HCEC 1CT (cell line): ENCODE measurements at places on chromosomes 4 and X.
A peak's percentile ranks its signal among the peaks of the same experiment; 100 is the strongest.

DNA sequence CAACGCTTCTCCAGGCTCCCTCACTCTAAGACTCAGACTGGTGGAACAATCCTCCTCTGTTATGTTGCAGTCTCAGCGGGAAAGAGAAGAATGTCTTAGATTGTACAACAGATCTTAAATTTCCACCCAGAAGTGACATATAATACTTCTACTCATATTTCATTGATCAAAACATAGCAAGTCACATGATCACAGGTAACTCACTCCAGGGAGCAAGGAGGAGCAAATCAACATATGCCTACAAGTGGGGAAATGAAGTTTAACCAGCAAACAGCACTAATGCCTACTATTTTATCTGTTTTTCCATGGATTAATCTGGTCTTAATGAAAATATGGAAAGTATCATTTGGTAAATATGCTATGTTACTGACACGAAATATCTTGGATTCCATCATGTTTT lies 819.8 kb downstream of the CCSER1 start:
- DNase-seq = no peak

DNA sequence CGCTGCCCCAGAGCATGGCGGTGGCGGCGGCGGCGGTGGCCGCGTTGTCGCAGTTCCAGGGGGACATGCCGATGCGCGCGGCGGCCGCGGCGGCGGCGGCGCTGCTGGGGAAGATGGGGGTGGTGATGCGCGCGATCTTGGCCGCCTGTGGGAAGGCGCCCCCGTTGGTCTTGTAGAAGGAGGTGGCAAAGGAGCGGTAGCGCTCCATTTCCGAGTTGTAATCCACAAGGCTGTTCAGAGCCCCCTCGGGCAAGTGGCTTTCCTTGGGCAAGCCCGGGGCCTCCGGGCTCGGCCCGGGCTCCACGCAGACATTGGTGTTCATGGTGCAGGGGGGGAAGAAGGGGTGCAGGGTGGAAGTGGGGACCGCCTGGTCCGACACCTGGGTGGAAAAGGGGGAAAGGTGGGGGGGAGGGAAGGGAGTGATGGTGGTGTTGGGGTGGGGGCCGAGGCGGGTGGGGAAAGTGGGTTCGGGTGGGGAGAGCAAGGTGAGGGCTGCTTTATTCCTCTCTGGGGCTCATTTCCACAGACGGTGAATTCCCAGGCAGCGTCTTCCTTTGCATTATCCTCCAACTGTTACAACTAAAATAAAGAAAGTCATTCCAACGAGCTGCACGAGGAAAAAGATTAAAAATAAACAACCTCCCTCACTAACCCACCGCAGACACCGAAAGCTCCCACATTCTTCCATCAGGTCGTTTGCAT lies 3.1 kb downstream of the CXXC4 start:
- no peak for DNase-seq

DNA sequence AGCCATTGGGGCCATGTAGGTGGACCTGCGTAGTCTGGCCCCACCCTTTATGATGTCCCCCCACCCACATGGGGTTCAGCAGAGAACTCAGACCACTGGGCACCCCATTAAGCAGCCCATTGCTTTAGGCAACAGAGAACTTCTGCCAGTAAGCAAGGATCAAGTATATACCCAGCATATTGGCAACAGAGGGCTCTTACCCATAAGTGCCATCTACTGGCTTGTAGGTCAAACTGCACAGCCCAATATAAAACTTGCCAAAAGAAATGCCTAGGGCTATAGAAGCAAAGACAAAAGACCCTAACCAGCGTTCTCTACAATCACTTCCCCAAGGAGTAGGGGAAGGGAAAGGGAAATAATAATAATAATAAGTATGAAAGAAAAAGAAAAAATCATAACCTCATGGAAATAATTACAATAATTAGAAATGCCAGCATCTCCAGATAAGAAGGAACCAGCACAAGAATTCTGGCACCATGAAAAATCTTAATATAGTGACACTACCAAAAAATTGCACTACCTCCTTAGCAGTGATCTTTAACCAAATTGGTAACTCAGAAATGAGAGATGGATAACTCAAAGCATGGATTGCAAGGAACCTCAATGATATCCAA lies 1090.7 kb downstream of the FAT4 start:
- DNase-seq = no peak

GRCh38 chrX:70030301-70030767 lies 19.4 kb downstream of the AWAT2 start:
- DNase-seq = peak; percentile 52

- no peak for DNase-seq
These were observed 10.4 kb upstream of the FAM13A start for GRCh38 chr4:89067417-89067816.

GRCh38 chr4:3715061-3715854 lies 50.9 kb upstream of the ADRA2C start:
- no peak for DNase-seq

- DNase-seq = no peak
These were observed 88.5 kb upstream of the LCORL start for GRCh38 chr4:18110099-18110498.

DNA sequence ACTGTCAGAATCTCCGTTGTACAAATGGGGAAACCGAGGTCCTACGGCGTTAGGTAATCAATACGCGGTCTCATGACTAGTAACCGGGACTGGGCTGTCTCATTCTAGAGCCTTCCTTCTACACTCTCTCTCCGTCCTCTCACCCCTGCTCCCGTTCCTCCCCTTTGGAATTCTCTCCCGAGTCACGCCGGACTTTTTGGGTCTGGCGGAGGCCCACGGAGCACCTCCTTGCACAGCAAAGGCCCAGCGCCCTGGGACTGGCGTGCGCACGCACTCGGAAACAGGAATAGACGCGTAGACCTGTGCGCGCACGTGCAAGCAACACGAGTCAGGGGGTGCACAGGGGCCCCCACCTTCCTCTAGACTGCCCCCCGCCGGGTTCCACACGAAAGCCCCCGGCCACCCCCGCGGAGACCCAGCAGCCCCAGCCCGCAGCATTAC lies 361 bp downstream of the QDPR start:
- DNase-seq = peak; percentile 26

DNA sequence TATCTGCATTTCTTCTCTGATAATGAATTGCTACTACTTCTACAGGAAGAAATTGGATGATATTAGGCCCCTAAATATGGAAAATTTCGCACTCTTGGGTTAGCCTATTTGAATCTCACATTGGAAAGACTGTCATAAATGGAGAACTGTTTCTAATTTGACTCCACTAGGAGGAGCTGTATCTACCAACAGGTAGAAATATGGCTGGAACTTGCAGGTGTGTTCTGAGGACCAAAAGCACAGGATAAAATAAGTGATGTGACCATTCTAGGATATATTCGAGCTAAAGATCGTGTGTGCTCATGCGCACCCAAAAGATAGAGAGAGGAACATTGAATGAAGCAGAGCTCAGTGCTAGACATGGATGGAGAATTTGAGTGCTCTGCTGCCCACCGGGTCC lies 4.8 kb upstream of the NKAP start:
- no peak for DNase-seq

GRCh38 chr4:6668391-6668790 lies 25.3 kb upstream of the S100P start:
- peak; percentile 41 for DNase-seq

GRCh38 chrX:54166915-54167314 lies 16.1 kb downstream of the FAM120C start:
- no peak for DNase-seq

DNA sequence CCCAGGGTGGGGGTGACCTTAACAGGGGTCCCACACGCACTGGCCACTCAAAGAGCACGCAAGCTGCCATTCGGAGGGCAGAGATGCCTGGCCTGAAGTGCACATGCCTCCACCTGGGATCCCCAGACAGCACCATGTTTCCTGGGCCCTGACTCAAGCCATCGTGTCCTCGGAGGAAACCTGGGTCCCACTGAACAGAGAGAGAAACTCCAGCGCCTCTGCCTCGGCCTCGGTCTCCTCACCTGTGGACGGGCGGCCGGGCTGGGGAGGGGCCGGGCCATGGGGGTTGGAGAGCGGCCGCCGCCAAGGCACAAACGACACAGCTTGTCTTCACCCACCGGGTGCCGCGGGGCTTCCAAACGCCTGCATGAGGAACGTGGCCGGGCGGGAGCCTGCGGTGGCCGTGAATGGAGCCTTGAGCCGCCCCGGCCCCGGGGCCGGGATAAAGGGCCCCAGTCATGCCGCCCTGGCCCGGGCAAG lies 30.0 kb upstream of the FGFR3 start:
- DNase-seq = no peak

- no peak for DNase-seq
These were observed 208.5 kb downstream of the CAMK2D start for GRCh38 chr4:113553082-113553481.

GRCh38 chr4:108334031-108334430 lies 165.3 kb upstream of the LEF1 start:
- DNase-seq = no peak

- DNase-seq = no peak
These were observed 230.6 kb upstream of the PSAPL1 start for GRCh38 chr4:7665321-7665720.

DNA sequence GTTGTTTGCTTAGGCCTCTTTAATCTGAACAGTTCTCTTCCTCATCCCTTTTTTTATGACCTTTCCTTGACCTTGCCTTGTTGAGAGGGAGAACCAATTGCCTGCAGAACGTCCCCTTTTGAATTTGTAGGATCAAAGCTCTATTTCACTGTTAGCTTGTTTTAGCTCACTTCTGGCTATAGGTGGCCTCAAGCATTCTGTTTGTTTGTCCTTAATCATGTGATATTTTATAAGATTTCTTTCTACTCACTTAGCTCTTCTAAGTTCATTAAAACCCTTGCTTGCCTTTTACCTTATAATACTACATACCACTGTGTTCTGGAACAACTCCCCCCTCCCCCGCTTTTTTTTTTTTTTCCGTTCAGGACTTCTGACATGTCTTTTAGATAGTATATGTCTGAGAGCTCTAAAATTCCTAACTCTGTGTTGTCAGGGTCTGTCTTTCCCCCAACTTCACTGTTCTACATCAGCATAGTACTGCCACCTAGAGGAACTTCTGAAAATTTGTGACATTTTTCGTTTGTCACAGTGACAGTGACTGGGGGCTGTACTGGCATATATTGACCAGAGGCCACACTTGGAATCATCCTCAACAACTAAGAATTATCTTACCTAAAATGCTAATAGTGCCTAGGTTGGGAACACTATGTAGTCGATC lies 128.5 kb downstream of the LARP7 start:
- peak; percentile 7 for DNase-seq

DNA sequence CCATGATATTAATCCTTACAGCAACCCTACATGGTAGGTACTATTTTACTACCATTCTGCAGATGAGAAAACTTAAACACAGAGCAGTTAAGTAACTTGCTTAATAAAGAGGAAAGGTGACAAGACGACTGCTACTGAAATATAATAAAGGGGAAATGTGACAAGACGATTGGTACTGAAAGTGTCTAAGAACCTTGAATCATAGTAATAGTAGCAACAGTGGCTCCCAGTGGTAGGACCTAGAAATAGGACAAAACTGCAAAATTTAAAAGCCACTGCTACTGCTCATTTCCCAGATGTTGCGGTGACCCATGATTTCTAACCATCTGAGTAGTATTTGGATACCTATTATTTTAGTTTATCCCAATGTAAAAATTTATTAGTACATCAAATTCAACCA lies 89.5 kb downstream of the TASL start:
- DNase-seq = peak; percentile 29

DNA sequence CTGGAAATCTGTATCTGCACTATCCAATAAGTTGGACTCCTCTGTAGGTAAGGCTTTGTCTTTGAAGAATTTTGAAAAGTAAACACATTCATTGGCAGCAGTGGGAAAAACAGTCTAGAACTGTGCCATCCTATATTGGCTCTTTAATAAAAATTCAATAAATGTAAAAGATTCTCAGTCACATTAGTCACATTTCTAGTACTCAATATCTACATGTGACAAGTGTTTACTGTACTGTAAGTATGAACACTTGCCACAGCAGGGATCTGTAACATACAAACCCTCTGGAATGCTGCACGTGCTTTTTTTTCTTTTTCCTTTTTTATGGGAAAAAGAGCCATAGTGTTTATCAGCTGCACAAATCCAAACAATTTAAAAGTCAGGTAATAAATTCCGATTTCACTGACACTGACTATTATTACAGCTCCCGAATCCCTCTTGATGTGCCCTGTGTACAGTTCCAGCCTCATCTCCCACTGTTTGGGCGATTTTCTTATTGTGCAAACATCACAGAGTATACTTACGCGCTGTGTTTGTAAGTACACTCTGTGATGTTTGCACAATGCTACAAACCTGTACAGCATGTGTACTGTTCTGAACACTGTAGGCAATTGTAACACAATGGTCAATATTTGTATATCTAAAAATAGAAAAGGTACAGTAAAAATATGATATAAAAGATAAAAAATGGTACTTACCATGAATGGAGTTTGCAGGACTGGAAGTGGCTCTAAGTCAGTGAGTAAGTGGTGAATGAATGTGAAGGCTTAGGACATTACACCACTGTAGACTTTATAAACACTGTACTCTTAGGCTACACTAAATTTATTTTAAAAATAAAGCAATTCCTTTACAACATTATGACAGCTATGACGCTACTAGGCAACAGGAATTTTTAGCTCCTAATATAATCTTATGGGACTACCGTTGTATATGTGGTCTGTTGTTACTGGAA lies 8.7 kb downstream of the PYURF start:
- DNase-seq = no peak

DNA sequence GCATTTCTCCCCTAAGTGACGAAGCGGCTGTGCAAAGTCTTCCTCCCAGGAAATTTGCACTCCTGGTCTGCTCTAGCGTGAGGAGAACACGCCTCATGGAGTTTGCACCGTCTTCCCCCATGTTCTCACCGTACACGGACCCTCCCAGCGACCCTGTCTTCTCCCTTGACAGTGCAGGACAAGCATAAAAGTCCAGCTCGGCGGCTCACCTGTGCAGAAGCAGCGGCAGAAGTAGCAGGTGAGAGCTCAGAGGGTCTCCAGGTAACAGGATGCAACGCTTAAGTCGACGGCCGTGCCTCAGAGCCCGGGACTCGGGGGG lies 314 bp downstream of the P2RY8 start:
- DNase-seq = no peak

DNA sequence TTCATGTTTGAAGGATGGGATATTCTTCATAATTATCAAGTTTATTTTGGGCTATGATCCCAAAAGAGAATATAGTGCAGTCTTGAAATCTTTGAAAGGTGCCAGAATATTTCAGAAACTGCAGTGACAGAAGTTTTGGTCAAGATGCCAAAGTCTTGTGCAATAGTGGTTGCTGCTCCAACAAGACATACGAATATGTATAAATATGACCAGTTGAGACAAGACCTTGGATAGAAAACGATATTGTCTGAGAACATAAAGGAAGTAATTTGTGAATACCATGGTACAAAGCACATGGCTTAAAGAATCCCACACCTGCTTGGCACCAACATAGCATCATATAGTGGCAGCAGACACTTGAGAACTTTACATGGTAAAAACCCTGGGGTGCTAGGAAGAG lies 48.6 kb upstream of the AMELX start:
- DNase-seq = peak; percentile 4

DNA sequence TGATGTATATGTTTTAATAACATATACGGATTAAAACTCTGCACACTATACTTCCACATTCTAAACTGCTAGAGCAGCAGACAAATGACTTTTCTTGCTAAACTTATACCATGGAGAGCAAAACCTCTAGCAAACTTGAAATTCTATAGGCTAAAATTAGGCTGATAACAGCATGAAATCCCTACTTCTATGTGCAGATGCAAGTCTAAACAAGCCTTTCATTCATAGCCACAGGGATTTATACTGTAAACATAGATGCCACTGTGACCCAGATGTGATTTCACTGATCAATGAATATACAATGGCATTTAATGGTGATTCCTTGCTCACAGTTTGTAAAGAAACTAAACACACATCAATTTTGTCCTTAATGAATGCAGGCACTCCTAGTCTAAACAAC lies 151.0 kb downstream of the ANTXR2 start:
- no peak for DNase-seq

GRCh38 chr4:89295415-89295927 lies 12.1 kb downstream of the GPRIN3 start:
- DNase-seq = no peak
